ENCODE measurements at places on chromosomes 11 and 22.

DNA sequence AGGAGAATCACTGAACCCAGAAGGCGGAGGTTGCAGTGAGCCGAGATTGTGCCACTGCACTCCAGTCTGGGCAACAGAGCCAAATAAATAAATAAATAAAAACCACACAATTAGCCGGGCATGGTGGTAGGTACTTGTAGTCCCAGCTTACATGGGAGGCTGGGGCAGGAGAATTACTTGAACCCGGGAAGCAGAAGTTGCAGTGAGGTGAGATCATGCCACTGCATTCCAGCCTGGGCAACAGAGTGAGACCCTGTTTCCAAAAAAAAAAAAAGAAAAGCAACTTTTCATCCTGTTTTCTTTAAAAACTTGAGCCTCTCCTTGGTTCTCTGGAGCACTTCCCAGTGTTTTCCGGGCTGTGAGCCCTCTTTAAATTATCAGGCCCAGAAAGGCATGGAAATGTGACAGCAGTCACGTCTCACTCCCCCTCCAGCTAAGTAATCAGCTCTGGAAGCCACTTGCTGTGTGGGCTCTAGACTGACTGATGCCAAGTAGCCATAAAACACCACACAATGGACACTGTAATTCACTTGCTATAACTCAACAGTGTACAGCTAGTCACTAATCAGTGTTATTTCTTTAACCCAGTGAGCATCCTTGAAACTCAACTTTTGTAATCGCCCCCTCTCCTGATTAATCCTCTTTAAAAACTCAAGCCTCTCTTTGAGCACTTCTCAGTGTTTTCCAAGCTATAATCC is 13.0 kb upstream of the MCHR1 start:
- no peak for DNase-seq

GRCh38 chr11:94325681-94326080 is 21.3 kb downstream of the IZUMO1R start:
- DNase-seq = no peak

- no peak for DNase-seq
These were observed 4.2 kb upstream of the TMEM135 start for GRCh38 chr11:87033561-87033960.

GRCh38 chr22:43011079-43011478 is 3.9 kb downstream of the PACSIN2 start:
- no peak for DNase-seq

DNA sequence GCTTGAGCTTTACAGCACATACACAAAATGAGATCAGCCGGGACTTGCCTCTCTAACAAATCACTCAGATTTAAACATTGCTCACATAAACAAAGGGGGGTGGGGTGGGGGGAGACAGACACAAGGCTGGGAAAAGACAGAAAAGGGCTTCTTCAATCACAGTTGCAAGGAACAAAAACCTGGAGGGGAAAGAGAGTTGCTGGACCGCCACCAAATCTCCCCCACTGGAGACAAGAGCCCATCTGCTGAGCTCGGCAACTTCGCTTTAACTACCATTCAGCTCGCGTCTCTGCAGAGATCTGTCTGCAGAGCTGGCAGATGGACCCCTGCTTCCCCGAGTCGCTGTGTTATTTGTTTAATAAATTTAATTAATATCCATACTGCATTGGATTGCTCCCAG is 165.0 kb downstream of the RCN1 start:
- DNase-seq = peak; percentile 16

DNA sequence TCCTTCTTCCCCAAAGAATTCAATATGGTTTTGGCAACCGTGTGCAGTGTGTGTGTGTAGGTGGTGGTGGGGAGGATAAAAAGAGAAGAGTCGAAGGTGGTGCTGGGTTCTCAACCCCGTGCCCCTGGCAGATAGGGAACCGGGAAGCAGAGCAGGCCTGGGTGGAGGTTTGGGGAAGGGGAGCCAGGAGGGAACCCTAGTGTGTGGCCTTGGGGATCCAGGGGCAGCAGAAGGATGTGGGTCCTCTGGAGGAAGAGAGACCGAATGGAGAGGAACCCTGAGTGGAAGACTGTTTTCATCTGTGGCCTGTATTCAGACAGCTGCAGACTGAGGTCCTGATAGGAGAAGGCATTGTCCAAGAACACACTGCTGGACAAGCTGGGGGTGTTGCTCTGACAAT is 73.3 kb upstream of the B3GAT1 start:
- DNase-seq = no peak

- DNase-seq = no peak
These were observed 21.6 kb downstream of the FOLR3 start for GRCh38 chr11:72157131-72157530.

DNA sequence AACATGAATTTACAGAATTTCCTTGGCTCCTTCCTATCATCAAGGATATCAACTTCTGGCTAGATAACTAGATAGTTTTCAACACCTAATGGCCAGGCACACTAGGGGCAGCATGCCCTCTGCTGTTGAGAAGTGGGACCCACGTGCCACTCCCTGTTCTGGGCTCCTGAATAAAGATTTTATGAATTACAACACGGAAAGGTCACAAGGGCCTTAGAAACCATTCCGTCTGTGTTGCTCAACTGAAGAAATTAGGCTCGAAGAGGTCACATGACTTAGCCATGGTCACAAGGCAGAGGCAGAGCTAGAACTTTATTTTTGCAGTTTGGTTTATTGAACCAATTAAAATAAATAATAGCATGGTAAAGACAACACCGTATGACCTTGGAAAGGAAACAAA is 36.0 kb downstream of the PRCP start:
- DNase-seq = no peak

- no peak for DNase-seq
These were observed 107.2 kb downstream of the RRAS2 start for GRCh38 chr11:14251754-14252153.

DNA sequence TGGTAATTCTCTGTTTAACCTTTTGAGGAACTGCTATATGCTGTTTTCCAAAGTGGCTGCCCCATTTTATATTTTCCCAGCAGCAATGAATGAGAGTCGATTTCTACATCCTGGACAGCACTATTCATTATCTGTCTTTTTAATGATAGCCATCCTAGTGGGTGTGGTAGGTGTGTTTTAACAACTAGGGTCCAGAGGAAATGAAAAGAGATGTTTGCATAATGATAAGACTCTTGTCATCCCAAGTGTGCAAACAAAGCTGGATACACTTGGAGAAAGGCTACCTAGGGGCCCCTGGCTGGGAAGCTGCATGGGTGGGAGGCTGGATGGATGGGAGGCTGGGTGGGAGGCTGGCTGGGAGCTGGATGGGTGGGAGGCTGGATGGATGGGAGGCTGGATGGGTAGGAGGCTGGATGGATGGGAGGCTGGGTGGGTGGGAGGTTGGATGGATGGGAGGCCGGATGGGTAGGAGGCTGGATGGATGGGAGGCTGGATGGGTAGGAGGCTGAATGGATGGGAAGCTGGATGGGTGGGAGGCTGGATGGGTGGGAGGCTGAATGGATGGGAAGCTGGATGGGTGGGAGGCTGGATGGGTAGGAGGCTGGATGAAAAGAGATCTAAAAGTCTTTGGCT is 158.0 kb downstream of the DSCAML1 start:
- no peak for DNase-seq

GRCh38 chr11:83158357-83158786 is 1.4 kb downstream of the PCF11 start:
- no peak for DNase-seq

Measured in cerebellar nuclear complex (tissue), 1 donor.